ENCODE measurements at places on chromosomes 2 and 18.

- DNase-seq: no peak
These were observed 26.4 kb upstream of the RNU4ATAC start for GRCh38 chr2:121504316-121504715.

- DNase-seq: no peak
These were observed 126.1 kb downstream of the HNMT start for GRCh38 chr2:138090330-138090729.

GRCh38 chr2:187851955-187852561 lies 297.8 kb upstream of the TFPI start:
- no peak for DNase-seq

- no peak for DNase-seq
These were observed 37.0 kb upstream of the MEP1B start for GRCh38 chr18:32152705-32153448.

DNA sequence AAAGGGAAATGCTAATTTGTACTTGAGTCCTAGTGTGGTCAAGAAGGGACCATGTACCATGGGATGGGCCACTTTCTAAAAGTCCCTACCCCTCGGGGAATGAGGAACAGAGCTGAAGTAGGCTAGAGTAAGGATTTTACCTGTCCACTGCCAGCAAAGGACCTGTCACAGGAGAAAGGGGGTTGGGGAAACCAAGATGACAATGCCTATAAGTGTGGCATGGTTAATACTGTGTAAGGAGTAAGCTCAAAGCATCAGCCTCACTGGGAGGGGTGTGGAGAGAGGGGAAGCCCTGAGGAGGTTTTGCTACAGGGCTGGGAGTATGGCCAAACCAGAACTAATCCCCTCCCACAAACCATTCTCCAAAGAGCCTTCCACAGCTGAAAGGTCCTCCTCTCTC lies 15.8 kb downstream of the GKN2 start:
- DNase-seq: no peak

- DNase-seq: no peak
These were observed 22.0 kb upstream of the INHBB start for GRCh38 chr2:120323807-120324399.

DNA sequence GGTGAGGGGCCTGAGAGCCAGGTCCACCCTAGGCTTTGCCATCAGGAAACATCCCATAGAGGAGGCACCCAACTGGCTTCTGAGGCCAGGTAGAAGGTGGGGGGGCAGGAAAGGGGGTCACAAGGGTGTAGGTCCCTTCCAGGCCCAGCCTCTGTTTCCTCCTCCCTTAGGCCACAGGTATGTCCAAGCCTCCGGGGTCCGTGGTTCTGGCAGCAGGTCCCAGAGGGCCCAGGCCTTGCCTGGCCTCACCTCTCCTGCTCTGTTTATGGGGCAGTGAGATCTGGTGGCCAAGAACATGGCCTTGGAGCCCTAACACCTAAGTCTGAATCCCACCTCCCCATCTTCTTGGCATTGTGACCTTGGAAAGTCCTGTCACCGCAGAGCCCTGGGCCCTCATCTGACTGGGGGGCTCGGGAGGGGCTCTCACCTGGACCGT lies 21.6 kb upstream of the GPR17 start:
- no peak for DNase-seq

DNA sequence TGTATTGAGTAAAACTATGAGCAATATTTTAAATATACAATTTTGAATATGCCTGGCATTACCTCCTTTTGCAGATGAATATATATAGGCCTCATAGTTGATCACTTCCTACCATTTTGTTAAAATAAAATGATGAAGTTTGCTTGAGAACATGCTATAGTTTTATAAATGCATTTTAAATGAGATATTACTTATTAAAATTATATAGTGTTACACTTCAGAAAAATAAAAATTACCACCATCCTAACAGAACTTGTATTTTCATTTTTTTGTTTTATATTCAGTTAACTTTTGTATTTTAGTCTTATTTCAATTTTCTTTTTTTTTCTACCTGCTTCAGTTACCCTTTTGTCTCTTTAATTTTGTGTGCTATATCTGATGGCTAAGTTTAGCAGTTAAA lies 426.9 kb downstream of the PARD3B start:
- DNase-seq: no peak

DNA sequence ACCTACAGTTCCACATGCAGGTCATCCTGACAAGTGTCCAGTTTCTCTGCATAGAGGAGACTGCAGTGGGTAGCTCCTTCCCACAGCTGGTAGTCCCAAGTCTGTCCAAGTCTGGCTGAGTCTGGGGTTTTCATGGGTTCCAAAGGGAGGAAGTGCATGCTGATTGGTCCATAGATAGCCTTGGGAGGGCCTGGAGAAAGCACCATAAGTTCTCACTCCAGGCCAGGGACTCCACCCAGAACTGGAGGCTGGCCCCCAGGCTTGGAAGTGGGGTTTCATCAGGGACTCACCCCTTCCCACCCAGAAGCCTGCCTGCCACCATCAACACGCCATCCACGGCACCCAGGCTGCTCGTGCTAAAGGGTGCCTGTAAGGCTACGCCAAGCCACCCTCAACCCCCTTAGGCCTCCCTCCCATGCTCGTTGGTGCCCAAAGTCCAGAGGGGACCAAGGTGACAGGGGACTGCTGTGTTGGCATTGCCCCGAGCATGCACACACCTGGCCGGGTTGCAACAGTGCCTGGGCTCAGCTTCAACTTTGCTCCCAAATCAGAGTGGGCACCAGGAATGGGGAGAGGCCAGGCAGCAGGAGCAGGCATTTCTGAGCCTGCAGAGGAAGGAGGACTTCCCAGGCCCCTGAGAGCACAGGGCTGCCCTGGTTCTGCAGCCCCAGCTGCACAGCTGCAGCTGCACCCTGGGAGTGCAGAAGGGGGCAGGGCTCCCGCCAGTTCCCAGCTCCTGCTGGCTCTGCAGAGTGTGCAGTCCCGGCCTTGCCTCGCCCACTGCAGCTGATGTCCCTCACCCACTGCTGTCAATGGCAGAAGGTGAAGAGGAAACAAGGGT lies 116.5 kb upstream of the MAP2 start:
- DNase-seq: no peak

GRCh38 chr2:79855264-79856006 lies 342.6 kb downstream of the CTNNA2 start:
- DNase-seq: no peak

DNA sequence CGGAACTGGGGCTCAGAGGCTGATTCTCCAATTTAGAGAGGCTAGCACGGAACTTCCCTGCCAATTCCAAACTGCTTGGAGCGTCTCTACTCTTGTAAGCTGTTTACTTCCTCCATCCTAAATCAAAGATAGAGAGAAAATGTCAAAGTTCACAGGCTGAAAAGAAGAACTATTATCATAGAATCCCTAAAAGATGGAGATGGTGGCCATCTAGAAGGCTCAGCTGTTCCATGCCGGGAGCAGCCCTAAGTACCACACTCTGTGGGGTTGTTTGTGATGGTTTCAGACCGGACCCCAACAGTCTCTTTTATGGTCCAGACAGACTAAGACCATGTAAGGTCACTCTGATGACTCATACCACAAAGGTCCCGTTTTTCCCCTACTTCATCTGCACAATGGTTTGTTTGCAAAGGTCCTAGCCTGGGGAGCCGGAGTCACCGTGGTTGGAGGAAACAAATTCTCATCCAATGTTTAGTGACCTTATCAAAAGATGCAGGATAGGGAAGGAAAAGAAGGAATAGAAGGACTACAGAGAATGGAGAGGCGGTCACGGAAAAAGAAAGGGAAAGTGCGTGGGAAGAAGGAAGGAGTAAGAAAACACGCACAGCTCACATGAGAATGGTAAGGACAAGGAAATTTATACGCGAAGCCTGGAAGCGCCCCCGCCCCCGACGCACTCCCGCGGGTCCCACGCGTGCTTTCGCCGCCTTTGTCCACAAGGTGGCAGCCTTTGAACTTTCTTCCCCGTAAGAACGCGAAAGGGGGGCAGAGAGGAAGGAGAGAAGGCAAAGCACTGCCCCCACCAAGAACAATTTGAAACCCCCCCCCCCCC lies 453 bp upstream of the ANTXR1 start:
- no peak for DNase-seq

GRCh38 chr18:60503199-60503598 lies 130.6 kb upstream of the MC4R start:
- DNase-seq: no peak

- no peak for DNase-seq
These were observed 1171.1 kb upstream of the CRIM1 start for GRCh38 chr2:35184471-35184870.

DNA sequence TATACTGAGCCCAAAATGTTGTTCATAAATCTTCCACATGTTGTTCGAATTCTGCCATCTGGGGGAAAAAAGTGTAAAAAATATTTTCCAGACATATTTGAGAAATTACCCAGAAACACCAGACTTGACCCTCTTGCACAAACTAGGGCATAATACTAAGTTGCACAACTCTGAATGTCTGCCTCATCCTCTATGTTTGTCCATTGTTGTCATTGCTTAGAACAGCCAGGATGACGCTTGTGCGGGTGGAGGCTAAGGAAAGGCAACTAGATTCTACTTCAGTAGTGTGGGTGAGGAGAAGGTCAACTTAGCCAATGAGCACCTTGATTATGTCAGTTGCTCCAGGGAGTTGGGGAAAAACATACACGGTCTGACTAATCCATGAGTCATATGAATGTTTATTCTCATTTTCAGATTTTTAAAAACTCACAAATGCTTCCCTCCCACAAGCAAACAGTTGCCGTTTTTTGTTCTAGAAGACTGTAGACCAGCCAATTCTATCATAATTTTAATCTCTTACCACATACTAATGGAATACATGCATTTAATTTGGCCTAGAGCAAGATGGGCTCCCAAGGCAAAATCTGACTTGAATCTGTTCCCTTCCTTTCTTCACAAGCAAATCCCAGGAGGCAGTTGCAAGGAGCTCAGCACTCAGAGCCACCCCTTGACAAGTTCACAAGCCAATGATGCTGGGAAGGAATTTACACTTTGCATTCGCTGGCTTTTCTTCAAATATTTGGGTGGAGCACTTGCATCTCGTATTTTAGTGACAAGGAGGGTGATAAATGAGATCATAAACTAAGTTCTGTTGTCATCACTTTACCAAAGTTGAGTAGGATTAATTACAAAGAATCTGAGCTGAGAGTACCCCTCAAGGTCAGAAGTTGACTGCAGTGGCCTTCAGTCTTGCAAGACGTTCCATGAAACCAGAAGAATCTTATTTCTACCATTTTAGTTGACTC lies 163.2 kb upstream of the TWIST2 start:
- no peak for DNase-seq

DNA sequence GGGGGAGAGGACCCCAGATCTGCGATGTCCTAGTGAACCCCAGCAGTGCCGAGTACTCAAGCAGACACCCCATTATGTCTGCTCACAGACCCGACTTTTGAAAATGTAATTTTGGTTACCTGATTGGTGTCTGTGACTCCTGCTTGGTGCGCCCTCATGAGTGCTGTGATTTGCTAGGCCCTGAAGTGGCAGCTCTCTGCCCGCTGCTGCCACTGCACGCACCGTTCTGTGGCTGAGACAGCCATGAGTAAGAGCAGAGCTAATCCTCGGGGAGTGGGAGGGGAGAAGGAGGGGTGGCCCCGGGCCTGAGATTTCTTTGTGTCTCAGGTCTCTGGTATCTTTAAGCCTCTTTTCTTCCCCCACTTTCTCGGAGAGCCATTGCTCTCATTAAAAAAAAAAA lies 18.2 kb downstream of the FHOD3 start:
- no peak for DNase-seq

- DNase-seq: no peak
These were observed 337.9 kb upstream of the ACVR2A start for GRCh38 chr2:147506889-147507288.

DNA sequence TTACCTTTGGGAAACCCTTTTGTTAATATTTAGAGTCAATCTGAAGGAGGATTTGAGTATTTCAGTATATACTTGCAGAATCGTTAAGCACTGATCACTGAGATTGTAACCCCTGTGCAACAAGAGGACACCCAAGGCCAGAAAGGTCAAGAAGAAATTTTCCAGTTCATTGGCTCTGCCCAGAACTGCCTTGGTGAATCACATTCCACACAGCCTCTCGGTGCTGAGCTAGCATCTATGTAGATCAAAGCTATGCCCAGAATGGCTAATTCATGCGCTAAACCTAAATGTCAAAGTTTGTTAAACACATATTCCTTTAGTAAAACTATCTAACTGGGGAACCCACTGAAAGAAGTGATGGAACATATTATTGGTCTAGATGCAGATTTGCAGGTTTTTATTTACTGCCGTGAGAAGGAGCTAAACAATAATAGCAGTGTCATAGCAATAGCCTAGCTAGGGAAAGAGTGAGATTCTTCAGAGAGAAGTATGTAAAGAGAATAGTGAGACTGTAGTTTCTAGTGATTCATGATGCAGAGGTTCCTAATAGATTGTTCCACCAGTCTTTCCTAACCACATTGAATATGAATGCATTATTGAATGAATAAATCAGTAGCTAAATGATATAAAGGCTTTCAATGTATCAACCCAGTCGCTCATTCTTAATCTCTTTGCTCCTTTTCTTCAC lies 423.2 kb upstream of the CRIM1 start:
- no peak for DNase-seq

DNA sequence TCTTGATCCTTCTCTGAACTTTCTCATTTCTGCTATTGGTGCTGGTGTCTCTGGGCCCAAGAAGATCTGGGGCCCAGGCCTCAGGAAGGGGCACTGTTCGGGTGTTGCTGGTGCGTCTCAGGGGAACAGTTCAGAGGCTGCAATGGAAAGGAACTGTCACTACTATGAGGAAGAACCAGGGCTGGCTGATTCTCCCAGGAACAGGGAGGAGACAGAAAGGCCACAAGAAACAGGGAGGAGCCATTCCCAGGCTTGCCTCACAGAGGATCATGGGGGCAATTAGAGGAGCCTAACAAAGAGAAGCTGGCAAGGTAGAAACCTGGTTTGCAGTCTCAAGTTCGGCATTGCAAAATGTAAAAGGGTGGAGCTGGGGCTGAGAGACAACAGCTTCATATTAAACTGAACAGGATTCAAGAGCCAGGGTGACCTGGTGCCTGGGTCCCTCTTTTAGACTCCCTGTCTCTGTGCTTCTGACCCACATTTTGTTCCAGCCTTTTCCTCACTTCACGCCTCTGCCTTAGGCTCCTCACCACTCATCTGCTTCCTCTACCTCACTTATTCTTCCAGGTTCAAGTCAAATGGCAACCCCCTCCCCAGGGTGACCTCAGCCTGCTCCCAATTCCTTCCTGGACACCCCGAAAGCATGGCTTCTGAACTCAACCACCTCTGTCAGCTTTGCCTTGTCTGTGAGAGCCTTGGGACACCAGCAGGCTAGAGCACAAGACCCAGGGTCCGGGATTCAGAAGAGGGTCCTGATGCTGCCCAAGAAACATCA lies 58.4 kb downstream of the GYPC start:
- no peak for DNase-seq

DNA sequence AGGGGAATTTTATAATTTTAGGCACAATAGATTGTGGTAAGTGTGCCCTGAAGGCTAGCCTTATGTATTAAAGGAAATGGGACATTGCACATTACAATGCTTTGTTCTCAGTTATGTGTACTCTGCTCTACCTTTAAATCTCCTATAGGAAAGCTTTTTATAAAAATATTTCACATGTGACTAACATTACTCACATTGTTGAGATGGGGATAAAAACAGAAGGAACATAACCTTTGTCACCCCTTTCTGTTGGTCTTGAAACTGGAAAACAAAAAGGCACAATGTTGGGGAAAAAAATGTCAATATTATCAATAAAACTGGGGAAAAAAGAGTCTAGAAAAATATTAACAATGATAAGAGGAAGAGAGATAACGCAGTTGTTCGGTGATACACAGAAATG lies 17.3 kb upstream of the STAT1 start:
- DNase-seq: no peak
